Fibroblast of the conjunctiva (primary cell): ENCODE measurements at places on chromosomes 2 and 18.

DNA sequence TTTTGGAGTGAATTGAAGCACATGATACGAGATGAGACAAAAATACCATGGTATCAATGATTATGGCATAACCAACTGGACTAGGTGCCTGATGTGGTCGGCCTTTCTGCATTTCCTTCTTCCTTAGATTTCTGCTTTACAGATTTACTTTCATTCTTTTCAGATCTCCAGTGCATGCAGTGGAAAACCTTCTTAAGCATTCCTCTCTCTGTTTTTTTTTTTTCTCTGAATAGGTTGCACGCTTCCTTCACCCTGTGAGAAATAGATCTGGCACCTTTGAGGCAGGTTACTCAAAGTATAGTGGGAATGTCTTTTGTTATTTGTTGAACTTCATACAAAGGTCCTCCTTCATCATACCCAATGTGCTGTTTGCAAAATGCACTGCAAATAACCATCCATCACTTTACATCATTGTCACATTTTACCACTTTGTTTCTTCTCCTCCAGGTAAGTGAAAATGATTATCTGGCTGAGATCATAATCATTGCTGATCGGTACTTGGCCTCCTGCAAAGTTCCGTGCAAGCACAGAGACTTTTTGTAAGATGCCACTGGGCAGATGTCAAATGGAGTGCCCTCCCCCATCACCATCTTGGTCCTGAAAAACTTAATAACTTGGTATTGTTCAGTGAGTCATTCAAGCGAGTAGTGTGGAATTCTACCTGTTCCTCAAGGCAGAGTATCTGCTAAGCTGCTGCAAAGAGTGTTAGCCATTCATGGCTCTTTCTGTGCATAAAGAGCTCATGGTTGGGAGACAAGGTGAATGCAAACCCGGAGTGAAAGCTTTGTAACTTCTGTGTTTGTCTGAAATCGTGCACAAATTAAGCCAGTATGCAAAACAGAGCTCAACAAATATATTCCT is 30.0 kb upstream of the KLHL14 start:
- no peak for DNase-seq

GRCh38 chr2:234571620-234572407 is 74.9 kb upstream of the ARL4C start:
- no peak for DNase-seq

DNA sequence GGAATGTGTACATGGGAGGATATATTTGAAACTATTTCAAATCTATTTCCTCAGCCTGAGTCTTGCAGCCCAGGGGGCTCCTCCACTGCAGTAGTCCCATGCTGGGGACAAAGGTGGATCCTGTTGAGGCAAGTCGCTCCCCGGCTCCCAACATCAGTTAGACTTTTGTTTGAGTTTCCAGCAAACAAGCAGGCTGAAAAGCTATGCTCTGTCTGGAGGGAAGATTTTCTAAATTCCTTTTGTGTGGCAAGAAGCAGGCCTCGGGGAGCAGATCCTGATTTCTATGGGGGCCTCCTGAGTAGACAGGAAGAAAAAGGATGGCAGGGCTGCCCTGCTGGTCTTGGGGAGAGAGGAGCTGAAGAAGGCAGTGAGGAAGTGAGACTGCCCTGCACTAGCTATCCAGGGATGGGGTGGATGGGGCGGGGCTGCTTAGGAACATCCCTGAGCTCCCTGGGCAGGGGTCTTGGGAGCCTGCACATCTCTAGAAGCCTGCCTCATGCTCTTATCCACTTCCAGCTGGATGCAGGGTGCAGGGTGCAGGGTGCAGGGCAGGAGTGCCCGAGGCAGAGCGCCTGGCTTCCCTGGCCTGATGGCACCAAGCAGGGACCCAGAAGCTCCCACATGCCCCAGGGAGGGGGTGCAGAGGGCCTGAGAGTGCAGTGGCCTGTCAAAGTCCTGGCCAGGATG is 6.0 kb upstream of the CIB4 start:
- no peak for DNase-seq

DNA sequence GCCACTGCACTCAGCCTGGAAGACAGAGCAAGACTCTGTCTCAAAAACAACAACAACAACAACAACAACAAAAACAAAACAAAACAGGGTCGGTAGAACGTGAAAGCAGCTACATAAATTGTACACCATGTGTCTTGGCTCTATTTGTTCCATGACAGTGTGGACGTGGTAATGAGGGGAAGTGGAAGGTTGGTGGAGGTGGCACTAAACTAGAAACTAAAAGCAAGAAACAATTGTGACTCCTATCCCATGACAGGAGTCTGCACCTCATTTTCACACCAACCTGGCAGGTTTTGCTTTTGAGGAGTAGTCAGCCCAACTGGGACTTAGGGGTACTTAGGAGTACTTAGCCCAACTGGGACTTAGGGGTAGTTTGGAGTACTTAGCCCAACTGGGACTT is 62.5 kb upstream of the MRPS9 start:
- no peak for DNase-seq

DNA sequence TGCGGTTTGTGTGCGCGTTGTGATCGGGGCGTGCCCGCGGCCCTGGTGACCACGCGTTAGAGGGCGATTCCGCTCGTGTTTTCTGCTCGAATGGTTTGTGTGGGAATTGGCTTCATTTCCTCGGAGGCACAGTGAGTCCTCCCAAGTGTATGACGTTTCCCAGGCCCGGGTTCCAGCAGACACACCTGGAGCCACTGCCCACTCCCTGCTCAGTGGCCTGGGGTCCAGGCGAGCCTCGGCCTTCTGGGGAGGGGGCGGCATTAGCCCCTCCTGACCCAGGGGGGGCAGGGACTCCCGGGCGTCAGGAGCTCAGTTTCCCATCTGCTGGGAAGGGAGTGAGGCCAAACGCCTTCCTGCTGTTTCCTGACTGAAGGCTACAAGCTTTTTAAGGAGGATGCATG is 92.1 kb downstream of the NFATC1 start:
- no peak for DNase-seq

- no peak for DNase-seq
Observed at GRCh38 chr2:100945433-100945740, 56.7 kb upstream of the RPL31 start.
